ENCODE measurements at places on chromosomes 1 and 21.

DNA sequence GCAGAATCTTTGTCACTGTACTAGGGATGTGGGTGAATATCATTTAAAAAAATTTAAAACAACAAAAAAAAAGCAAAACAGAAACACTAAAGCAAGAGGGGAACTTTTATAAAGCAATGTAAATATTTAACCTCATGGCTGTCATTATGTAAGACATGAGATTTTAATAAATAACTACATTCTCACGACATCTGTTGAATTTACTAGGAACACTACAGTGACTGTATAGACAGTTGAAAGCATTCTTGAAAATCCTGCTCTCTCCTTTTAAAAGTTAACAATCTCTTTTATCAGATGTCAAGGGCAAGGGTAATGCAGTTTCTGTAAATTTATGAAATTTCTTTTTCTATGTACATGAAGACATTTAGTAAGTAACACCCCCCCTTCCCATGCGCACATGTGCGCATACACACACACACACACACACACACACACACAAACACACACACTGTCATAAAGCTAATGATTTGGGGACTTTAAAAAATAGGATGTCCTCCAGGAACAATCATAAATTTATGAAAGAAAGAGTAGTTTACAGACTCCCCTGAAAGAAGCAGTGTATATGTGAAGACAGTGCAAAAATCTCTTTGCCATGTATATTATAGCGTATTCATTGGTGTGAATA is 51.7 kb downstream of the PROX1 start:
- no peak for DNase-seq

- DNase-seq = no peak
These were observed 252.1 kb downstream of the PRDM2 start for GRCh38 chr1:13951793-13952751.

DNA sequence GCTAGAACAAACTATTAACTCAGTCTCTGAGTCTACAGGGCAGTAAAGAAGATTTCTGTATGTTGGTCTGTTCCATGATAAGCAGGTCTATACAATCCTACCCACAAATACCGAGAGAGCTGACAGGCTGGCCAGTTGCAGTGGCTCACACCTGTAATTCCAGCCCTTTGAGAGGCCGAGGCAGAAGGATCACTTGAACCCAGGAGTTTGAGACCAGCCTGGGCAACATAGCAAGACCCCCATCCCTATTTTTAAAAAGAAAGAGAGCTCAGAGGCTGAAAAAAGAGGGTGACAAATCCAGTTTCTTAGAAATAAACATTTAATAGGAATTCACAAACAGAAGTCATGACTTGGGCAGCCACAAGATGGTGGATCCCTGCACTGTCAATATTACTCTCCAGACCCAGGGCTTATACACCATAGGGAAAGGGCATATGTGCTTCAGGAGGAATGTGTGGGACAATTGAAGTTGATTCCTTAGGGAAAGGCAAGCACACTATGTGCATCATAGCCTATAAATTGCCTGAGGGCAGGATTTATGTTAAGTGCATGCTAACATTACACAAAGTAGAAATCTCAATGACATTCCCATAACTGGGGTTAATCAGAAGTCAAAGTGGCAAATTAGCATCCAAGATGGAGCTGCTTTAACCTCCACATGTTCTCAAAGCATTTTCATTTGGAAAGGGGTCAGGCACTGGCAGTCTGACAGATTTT is 66.8 kb downstream of the SLC16A1 start:
- no peak for DNase-seq

- DNase-seq = no peak
These were observed 5.8 kb downstream of the ECE1 start for GRCh38 chr1:21284206-21285054.

DNA sequence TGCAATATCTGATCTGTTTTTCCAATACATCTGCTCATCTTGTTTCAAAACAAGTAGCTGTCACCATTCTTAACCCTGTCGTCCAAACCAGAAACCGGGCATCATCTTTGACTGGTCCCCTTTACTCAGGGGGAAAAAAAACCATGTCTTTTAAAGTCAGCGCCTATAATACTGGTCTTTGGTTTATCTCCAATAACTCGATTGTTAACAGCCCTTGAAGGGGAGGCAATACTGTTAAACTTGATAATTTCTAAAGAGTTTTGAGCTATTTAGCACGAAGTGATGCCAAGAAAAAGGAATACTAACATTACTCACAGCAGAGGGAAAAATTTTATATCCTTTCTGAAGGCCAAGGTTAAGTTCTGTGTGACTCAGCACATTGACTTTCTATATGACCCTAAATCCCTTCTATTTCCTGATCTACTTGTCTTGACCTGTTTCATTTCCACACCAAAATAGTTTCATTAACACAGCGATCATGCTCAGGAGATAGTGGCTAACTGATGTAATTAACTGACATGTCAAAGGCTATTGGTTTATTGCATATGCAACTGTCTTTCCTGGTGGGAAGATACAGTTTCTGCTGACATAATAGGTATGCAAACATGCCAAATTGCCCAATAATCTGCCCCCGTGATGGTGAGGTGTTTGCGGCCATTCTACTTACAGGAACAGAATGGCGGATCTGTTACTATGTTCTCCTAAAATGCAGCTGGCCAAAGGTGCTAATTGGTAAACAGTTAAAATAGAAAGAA is 59.1 kb downstream of the NFIA start:
- DNase-seq = no peak

DNA sequence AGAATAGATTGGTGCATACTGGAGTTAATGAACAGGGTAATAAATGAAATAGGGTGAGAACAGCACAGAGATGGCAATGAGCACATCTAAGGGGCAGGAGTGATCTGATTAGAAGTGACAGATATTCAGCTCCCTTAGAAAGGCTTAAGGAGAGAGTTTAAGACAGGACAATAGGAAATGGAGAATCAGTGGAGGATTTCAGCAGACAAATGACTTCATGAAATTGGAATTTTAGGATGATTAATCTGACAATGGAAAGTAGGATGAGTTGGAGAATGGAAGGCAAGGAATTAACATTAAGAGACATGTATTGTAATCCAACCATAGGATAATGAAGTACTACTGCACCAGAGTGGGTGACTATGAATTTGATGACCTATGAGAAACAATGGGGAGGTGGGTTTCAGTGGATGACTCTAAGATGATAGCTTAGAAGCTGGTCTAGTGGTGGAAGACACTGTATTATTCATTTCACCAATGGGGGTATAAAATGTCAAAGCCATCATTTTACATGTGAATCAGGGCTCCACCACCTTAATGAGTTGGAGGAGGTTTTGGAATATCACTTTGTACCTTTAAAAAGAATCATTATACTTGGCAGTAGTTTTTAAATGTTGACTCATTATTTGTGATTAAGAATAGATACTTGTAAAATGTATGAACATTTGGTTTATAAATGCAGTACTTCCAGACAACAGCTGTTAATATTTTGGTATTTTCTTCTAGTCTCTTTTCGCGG is 139.1 kb downstream of the PLA2G4A start:
- no peak for DNase-seq

GRCh38 chr1:202802998-202803932 is 5.0 kb downstream of the KDM5B start:
- no peak for DNase-seq

- no peak for DNase-seq
These were observed 4.0 kb downstream of the TOMM40L start for GRCh38 chr1:161229896-161230295.

DNA sequence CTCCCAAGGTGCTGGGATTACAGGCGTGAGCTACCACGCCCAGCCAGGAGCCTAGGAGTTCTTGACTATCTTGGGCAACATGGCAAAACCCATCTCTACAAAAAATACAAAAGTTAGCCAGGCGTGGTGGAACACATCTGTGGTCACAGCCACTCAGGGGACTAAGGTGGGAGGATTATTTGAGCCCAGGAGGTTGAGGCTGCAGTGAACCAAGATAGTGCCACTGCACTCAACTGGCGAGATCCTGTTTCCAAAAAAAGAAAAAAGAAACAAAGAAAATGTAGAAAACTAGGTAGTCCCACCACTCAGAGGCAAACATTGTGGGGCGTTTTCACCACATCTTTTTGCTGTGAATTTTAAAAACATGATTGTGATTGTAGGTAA is 141.3 kb downstream of the ZZZ3 start:
- no peak for DNase-seq

GRCh38 chr1:151704246-151704645 is 12.4 kb downstream of the CELF3 start:
- DNase-seq = no peak

GRCh38 chr1:227542153-227543120 is 20.9 kb upstream of the ZNF678 start:
- DNase-seq = peak; percentile 90

Measured in activated T-cell treated with anti-CD3 and anti-CD28 coated beads, Interleukin-2, amount 50 U/mL, for 1 hour (primary cell).